ENCODE measurements at places on chromosomes 7 and 10.
A peak's percentile ranks its signal among the peaks of the same experiment; 100 is the strongest.

DNA sequence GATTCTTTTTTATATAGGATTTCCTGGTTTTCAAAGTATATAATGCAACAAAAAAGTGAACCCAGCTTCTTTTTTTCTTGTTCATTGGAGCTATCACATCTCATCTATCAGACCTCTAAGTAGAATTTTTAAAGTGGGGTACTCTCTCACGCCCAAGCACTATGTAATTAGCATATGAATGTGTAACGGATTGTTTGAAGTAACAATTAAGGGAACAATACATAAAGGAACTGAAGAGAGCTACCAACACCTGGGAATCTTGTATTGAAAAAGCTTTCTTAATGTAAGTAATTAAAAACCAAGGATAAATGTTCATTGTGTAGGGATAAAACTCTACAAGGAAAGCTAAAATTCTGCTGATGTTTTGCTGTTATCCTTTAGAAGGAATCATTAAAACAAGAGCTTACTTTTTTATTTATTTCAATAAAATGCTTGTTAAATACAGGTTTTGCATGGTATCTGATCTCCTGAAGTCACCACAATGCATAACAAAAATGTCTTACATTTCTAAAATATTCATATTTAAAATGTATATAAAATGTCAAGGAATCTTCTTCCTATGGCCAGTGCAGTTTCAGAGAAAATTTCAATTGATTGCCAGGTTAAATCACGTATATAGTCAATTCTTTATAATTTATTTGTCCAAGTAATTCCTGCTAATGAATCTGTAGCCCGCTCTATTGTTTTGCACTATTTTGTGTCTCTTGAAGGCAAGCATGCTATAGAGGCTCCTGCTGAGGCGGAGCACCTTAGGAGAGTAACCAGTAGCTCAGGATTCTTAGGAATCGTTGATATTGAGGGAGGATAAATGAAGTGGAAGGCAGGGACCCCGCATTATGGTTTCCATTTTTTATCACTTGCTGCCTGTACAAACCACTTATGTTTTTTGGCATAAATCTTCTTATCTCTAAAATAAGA lies 51.6 kb downstream of the PTPRZ1 start:
- DNase-seq = no peak

DNA sequence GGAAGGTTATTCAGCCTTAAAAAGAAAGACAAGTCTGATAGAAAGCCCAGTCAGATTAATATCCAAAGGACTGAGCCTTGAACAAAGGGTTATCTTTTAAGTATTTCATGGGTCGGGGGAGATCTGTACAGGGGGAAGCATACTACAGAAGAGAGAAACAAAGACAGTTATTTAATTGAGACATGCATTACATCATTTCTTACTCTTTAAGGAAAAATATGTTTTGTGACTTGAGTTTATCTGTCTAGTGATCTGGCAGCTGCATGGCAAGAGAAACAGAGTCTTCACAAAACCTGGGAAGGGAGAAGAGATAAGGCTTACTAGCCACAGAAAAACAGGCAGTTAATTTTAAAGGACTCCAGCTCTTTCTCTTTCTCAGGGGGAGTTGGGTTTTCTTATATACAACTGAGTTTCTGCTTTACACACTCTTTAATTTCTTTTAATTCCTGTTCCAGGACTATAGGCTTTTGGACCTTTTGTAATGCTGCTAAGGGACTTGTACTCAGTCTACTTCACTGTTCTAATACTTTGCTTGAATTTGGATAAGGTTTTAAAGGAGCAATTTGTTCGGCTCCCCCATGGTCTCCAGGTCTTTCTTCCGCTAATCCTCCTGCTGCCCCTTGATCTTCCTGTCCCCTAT lies 20.9 kb upstream of the CYP3A43 start:
- no peak for DNase-seq

- no peak for DNase-seq
These were observed 31.9 kb downstream of the ADCY1 start for GRCh38 chr7:45606050-45606449.

GRCh38 chr7:157615101-157615817 lies 278.5 kb downstream of the DNAJB6 start:
- no peak for DNase-seq

- DNase-seq = peak; percentile 24
These were observed 41.9 kb downstream of the MGAM2 start for GRCh38 chr7:142153400-142153799.

DNA sequence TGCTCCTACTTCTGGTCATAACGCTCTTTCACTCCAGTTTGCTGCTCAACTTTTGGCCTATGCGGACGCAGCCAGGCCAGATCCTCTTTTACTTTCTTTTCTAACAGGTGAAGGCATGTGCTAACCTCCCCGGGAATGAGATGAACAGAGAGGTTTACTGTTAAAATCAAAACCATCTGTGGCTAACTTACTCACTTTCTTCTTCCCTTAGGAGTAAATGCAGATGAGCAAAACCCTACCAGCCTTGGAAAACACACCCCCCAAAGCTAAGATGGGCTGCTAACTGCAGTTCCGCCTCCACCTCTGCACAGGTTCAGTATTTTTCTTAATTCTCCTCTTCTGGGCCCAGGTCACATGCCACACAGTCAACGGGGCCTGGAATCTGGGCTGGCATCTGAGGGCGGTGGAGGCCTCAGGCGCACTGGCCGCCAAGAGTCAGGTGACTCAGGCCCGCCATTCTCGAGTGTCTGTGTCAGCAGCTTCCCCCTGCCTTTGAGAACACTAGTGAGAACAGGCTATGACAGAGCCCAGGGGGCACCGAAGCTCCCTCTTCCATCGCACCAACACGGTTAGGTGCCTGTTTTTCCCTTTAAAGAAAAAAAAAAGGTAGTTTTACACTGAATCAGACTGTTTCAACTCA lies 11.1 kb downstream of the FAM53B start:
- no peak for DNase-seq

- no peak for DNase-seq
These were observed 112.0 kb downstream of the UBE2H start for GRCh38 chr7:129840757-129841156.

DNA sequence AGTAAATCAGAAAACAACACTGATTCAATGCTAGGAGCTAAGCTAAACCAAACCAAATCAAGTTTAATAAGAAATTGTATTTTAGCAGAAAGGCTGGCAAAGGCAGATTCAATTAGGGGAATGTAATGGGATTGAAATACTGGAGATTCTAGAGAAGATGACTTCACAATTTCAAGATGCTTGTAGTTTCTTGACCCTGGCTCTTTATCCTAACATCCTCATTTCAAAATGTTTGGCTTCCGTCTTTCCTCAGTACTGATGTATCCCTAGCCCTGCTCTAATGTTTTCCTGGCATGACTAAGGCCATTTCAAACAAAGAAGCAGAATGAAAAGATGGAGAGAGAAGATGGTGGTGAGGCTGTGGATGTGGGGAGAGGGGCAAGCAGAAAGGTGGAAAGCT lies 2.7 kb upstream of the JCAD start:
- DNase-seq = no peak

GRCh38 chr10:24902400-24902728 lies 50.0 kb downstream of the PRTFDC1 start:
- no peak for DNase-seq

DNA sequence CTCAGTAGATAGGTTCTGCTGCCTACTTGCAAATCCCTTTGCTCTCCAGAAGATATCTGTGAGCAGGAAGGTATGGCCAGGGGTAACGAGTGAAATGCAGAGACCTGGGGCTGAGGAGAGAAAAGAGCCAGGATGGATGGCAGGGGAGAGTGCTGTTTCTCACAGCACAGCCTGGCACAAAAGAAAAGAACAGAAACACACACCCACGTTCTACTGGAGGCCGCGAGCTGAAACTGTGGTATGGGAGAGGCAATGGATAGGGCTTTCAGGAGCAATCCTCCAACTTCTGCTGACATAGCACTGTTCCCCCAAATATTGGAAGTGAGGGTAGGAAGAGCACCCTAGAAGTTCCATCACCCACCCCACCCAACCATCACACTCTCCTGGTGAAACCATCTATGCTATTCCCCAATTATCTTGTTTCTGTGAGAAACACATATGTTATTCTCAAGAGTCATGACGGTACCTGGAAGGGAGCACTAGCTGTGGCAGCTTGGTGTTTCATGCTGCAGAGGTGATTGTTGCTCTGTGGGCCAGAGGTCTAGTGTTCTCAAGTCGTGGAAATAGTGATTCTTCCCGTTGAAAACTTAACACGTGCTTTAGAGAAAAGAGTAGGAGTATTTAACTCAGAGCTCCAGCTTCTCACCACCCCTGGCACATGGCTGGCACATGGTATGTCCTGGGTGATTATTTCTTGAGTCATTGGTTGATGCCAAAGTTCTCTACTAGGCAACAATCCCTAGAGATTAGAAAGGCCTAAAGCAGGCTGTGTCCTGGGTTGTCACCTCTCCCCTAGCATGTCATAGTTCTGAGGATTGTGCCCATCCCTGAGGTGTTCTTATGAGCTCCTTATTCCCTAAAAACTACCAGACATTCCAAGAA lies 198.3 kb downstream of the PLXNA4 start:
- DNase-seq = no peak

DNA sequence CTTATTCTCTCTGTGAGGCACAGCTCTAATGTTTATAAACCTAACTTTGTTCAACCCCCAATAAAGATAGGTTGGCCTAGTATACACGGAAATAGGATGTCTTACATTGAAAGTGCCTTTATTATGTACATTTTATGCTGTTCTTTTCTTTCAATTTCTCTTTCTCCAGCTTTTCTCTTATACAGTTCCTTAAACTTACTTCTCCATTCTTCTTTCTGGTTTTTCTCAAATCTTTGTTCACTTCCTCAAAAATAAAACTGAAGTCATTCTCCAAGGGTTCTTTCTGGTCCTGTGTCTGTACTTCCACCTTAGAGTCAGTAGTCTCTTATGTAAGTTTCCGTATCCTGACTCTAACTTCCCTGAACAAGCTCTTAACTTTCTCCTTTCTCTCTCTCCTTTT lies 29.2 kb upstream of the NAMPT start:
- DNase-seq = no peak

GRCh38 chr7:45586542-45587520 lies 12.7 kb downstream of the ADCY1 start:
- DNase-seq = no peak

DNA sequence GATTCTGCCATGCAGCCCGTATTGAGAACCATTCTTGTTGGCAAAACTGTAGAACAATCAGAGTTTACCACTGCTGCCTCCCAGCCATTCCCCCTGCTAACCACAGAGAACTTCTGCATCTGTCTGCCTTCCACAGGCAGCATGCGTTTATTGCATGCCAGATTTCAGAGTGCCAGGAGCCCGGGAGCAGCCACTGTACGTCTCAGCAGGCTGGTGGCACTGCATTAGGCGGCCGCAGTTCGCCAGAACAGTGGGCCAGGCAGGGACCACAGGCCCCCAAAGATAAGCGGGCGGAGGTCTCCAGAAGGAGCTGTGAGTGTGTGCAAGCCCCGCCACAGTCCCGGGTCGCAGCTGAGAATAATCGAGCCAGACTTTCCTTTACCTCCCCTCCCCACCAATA lies 31.8 kb downstream of the ZNF467 start:
- DNase-seq = no peak

DNA sequence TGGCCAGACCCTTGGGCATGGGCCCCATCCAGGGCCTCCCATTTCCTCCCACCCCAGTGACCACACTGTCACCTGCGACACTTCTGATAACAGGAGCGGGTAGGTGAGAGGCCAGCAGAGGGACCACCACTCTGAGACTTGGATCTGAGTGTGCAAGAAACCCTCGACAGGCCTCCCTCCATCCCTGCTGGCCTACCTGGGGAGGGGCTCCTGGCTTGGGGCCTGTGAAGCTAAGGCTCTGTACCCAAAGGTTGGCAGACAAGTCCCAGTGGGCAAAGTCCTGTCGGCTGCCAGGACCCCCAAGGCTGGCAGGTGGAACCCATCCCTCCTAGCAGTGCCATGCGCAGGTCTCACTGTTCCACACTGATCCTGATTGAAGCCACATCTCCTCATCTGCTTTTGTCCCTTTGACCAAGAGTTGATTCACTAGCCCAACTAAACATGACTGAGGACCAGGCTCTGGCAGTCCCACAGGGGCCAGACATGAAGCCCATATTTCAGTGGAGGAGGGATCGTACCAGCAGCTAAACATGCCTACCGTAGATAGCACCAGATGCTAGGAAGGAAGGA lies 1.2 kb upstream of the PGAM2 start:
- no peak for DNase-seq

DNA sequence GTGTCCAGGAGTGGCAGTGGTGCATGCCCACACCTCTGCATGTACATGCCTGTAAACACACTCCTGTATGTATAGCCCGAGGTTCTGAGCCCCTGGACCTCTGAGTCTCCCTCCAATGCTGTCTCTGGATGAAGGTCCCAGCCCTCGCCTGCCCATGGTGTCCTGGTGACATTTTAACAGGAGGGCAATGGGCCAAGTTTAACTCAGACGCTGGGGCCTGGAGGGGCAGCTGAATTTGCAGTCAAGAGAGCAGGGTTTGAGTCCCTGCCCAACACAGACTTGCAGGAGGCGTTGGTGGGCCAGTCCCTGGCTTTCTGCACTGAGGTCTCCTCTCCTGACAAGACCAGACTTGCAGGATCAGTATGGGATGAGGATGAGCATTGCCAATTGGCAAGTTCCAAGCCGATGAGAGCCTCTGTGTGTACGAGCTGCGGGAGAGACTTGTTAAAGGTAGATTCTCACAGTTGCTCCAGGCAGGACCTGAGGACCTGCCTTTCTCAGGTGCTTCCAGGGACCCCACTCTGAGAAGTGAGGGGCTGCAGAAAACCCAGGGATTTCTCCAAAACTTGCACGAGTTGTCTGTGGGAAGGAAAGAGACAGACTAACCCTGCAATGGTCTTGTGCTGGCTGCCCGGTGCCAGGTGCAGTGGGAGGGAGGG lies 141.9 kb downstream of the ELFN1 start:
- no peak for DNase-seq

DNA sequence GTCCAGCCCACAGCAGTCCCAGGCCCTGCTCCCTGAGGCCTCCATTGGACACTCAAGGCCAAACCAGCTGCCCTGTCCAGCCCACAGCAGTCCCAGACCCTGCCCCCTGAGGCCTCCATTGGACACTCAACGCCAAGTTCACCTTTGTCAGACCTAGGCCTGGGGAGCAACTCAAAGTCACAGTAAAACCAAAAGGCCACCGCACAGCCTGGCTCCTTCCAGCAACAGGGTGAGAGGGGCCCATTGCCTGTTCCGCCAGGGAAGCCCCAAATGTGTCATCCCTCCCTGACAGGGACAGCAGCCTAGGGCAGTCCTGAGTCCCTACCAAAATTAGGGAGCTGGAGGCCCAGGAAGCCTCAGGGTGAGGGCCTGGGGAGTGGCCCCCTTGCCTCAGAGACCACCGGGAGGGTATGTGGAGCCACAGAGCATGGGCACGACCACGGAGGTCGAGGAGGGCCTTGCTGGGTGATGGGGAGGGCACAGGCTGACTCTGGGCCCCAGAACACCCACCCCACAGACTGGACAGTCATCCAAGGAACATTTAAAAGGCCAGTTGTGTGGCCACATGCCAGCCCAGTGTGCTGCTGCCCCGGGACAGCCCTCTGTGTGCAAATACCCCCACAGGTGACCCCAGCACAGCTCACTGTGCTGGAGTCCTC lies 66.5 kb upstream of the PPP2R2D start:
- DNase-seq = no peak

Measured in bone marrow (tissue), 2 donors.